H4 (cell line): ENCODE measurements at places on chromosomes 6 and 20. TPM values are rescaled to one million over a fixed set of nuclear protein-coding genes. Genes with fewer than 3 reads are reported as not detected.

Gene F13A1
- 0.02 TPM in 1 of 2 replicates, not detected in the other for total RNA-seq

Gene SLC13A3
- 0.12 TPM in 1 of 2 replicates, not detected in the other for total RNA-seq

Gene FOXS1
- total RNA-seq: 0.08 TPM in 1 of 2 replicates, not detected in the other

Gene SMLR1
- not detected in 2 replicates for total RNA-seq

Gene MYCT1
- not detected in 2 replicates for total RNA-seq

Gene SMIM13
- total RNA-seq: 9.7 and 13.7 TPM in 2 replicates

Gene SLPI
- 79.8 and 84.9 TPM in 2 replicates for total RNA-seq

Gene MAP3K4
- total RNA-seq: 10.3 and 10.5 TPM in 2 replicates

Gene MPIG6B
- total RNA-seq: not detected in 2 replicates

Gene CYP39A1
- 6.6 and 23.3 TPM in 2 replicates for total RNA-seq

DNA sequence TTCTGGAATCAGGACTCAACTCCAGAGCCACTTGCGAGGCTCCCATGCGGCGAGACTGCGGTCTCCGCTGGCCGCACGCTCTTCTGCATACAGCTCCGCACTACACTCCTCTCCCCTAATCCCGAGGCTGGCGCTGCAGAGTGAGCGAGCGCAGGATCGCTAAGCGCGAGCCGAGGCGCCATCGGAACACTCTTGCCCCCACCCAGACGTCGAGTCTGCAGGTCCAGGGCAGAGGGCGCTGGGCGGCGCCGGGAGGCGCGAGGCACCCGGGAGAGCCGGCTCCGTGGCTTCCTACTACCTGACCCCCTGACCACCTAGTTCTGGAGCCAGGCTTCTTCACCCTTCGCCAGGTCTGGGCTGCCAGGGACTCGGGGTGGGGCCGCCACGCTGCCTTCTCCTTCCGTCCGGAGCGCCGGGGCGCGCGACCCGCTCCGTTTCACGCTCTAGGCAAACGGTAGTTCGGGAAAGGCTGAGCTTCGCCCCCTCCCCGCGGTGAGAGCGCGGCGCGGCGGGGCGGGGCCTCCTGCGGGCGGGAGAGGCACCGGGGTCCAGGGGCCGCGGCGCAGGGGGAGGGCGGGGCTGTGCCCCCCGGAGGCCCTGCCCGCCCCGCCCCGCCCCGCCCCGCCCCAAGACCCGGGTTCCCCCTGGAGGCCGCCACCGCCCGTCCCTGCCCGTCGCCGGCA, 5.4 kb upstream of the TUBB2A start:
- DNase-seq: peak; percentile 73

DNA sequence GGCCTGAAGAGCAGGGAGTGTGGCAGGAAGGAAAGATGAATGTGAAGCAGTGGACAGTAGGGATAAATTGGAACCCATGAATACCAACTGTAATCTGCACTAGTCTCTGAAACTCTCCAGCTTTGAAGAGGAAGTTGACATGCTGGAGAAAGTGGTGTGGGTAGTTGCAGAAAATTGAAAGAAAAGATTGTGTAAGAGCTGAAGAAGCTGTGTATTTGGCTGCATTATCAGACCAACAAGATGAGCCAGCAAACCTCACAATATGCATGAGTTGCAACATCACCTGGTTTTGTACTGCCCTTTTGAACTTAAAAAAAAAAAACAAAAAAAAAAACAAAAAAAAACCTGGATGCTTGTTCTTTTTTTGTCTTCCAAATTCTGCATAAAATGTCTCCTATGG, 921.9 kb upstream of the EYS start:
- peak; percentile 14 for DNase-seq

DNA sequence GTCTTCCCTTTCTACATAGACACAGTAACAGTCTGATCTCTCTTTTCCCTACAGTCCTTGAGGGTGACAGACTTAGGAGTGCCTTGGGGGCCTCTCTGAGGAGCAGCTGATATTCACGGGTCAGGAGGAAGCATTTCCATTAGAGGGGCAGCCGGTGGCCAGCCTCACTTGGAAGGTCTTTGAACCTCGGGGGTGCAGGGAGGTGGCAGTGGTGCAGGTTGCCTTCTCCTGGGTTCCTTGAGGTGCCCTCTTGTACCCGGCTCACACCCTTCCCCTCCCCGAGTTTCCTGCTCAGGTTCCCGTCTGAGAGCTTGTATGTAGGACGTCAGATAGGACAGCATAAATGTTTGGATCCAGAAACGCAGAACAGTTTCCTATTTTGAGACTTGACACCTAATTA, 2.5 kb downstream of the RTEL1 start:
- DNase-seq: no peak

GRCh38 chr20:37990571-37991151, 42.6 kb downstream of the TTI1 start:
- DNase-seq: peak; percentile 44

GRCh38 chr20:23508449-23509229, 17.7 kb downstream of the CST8 start:
- no peak for DNase-seq

- no peak for DNase-seq
These were observed 82.3 kb upstream of the CLDN20 start for GRCh38 chr6:155181498-155181897.

GRCh38 chr6:45478240-45478639, 100.5 kb upstream of the SUPT3H start:
- no peak for DNase-seq

DNA sequence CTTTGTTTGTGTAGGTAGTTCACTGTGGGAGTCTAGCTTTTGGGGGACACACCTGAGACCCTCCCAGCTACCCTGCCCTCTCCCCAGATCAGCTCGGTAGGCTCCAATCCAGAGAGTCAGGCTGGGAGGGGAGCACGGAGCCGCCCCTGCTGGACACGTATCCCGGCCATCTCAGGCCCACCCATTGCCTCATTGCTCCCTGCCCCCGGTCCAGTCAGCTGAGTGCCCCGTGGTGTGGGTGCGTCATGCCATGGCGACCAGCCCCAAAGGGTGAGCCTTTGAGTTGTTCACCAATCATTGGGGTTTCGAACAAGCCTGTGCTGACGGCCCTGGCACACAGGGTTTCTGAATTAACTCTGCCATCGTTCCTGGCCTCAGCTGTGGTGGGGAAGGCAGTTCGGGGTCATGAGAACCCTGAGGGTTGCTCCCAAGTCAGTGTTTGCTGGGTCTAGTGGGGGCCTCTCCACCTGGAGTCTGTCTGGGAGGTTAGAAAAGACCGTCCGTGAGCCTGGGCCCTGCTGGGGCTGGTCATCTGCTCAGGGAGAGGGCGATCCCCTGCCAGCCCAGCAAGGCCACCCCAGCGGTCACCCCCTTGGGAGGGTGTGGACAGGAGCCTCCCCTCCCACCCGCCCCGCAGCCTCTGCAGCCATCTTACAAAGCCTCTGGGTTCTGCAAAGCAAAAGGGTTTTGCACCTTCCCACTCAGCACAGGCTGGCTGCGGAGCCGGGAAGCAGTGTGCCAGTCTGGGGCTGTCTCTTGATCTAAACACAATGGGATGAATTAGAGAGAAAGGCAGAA, 34.5 kb downstream of the NTSR1 start:
- no peak for DNase-seq

GRCh38 chr6:141488488-141488887, 644.2 kb upstream of the GJE1 start:
- no peak for DNase-seq

DNA sequence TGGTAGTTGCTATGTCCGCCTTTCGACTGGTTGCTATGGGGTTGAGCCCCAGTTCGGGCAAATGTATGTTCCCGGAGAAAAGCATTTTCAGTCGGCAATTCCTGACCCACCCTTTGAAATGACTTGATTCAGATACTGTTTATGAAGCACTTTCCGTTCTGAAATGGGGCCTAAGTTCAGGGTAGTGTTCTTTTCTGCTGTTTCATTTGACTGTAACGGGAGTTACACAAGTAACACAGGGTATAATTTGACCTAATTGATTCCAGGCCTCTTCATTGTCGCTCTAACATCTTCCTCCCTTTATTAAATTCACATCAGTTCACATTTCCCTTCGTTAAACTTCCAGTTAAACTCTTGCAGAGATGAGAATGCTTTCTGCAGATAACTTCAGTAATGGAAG, 85.5 kb downstream of the BMP6 start:
- no peak for DNase-seq

DNA sequence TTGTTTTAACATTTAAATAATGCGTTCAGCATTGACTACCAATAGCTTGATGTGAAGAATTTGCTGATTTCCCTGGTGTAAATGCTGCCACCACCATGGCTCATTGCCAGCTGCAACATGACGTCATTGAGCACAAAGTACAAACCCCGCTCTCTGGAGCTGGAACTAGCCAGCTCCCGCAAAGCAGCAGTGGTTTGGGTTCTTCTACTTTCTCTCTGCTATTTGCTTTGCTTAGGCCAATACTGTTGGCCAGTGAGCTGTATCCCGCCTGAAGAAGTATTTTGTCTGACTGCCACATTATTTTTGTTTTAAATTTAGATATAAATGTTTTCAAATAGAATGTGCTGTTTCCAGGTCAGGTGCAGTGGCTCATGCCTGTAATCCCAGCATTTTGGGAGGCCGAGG, 47.4 kb upstream of the KIF13A start:
- peak; percentile 19 for DNase-seq

DNA sequence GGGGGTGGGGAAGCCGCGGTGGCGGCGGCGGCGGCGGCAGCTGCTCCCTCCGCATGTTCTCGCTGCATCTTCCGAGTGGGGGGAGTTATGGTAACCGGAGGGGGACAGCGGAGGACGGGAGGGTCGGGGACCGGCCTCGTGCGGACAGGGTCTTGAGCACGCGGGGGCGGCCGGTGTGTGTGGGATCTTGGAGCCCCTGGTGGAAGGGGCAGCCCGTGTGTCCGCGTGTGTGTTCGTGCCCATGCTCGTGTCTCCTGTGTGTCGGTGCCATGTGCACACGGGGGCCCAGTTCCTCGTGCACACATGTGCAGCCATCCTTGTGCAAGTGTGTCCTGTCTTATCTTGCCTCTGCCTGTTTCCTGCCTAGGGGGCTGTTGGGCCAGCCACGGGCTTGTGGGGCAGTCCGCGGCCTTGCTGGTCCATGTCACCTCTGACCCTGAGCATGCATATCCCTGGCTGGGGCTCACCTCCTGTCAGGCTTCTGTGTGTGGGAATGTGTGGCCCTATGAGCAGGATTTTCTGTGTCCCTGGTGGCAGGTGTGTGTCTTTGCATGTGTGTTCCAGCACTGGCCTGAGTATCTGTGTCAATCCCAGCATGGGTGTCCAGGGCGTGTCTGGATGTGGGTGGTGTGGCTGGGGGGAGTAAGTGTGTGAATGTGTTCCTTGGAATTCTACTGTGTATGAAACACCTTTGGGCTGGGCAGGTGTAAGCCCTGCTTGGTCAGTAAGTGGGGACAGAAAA, 8.5 kb downstream of the SYNGAP1 start:
- peak; percentile 40 for DNase-seq

DNA sequence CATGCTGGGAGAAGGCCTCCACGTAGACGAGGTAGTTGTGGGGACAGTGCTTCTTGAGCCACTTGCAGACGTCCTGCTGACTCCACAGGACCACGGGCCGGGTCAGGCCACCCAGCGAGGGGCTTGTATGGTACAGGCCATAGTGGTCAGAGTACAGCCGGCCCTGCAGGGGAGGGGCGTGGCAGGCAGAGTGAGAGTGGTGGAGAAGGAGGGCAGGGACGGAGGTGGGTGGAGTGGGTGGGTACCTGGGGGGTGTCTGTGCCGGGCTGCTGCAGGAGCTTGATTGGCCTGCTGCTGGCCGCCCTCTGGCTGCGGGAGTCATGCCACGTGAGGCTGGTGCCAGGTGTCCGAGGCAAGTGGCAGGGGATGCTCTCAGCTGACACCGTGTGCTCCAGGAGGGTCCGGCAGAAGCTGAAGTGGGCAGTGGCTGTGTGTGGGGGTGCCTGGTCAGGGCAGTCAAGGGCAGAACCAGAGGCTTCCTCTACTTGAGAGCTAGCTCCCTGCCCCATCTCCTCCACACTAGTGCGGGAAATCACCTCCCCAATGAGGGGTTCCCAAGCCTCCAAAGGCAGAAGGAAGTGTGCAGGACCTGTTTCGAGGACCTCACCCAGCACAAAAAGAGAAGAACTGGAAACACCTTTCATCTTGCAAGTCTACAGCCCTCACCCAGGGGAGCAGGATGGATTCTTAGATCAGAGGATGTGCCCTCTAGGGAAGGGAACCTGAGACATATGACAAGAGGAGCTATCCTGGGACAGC, 2.3 kb downstream of the SAMD10 start:
- no peak for DNase-seq

DNA sequence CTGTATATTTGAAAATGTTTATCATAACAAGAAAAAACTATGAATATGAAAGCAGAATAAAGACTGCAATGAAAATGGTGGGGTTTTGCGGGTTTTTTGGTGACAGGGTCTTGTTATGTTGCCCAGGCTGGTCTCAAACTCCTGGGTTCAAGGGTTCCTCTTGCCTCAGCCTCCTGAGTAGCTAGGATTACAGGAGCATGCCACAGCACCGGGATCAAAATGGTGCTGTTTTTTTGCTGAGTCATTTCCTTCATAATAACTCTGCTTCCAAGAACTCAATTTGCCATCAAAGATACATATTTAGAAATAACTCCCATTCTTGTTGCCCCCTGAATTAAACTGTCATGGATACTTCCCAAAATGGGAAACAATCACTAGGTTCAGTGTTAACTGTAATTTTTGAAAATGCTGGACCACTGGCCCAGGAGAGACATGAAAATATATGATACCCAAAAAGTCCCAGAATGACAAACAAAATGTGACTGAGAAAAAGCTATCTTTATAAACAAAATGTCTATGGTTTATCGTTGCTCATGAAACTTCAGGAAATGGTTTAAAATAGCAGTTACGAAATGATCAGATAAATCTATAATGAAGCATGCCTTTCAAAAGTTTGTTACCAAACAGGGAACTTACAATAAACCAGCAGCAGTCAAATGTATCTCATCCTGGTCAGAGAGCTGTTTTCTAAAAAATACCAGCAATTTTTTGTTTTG, 32.2 kb downstream of the ILRUN start:
- DNase-seq: peak; percentile 30

DNA sequence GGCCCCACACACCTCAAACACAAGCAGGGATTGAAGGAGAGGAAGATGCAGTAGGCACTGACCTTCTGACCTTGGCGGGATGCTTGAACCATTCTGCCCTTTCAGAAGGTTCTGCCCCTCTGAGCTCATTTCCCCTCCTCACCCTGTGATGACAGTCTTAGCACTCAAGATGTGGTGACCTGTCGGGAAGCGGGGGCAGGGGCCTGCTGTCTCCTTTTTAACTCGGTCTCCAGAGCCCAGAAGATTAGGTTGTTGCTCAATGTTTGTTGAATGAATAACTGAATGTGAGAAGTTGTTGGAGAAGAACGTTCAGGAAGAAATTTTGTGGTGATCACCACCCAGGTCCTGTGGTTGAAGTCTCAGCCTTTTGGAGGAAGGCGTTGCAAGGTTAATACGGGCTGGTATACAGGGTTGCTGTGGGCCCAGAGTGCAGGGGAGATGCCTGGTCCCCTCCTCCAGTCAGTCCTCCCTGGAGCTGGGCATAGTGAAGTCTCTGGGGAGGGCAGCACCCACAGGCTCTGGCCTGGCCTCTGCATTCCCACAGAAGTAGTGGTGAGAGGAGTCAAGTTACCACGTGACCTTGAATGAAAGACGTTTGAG, 49.7 kb upstream of the FUCA2 start:
- no peak for DNase-seq

DNA sequence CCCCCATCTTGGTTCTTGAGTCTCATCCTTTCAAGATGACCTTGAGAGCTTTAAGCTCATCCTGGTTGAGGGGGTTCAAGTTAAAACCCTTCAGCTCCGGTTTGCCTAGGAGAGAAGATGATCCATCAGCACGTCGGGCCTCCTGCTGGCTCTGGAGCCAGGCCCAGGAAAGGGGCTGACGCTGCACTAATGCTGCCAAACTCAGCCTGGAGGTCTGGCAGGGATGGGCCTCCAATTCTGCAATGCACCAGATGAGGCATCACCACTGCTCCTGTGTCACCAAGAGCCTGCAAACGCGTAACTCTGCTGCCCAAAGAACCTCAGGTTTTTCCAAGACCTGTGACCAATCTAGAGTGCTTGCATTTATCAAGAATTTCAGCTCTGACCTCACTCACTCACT, 6.1 kb downstream of the PDRG1 start:
- no peak for DNase-seq
